ENCODE measurements at places on chromosomes 6 and 20. TPM values are rescaled to one million over a fixed set of nuclear protein-coding genes. Genes with fewer than 3 reads are reported as not detected.

The HTR1B gene
- 0.68 TPM for total RNA-seq

The BACH2 gene
- total RNA-seq: 0.68 TPM

The COL19A1 gene
- not detected for total RNA-seq

The ARMH2 gene
- not detected for total RNA-seq

The BMP6 gene
- total RNA-seq: 0.21 TPM

The ENPP3 gene
- 0.07 TPM for total RNA-seq

The FAM209B gene
- total RNA-seq: not detected

The MTHFD1L gene
- 73.8 TPM for total RNA-seq

The SUMO4 gene
- 1.9 TPM for total RNA-seq

The EPHA7 gene
- under 0.01 TPM for total RNA-seq

The MUCL3 gene
- total RNA-seq: not detected

The SIRPG gene
- total RNA-seq: not detected

The PARD6B gene
- total RNA-seq: 14.8 TPM

The SLC22A23 gene
- total RNA-seq: 69.1 TPM

The MTFR2 gene
- total RNA-seq: 0.57 TPM

The DNMT3B gene
- 1.5 TPM for total RNA-seq

The NKAIN2 gene
- 0.07 TPM for total RNA-seq

The KHDC1 gene
- 0.68 TPM for total RNA-seq

The ULBP2 gene
- total RNA-seq: 8.2 TPM

The SEMG2 gene
- not detected for total RNA-seq

The MDFI gene
- total RNA-seq: 67.1 TPM

The BMP2 gene
- 12.0 TPM for total RNA-seq

The SPEF1 gene
- total RNA-seq: not detected

The SEL1L2 gene
- total RNA-seq: not detected

The AVP gene
- not detected for total RNA-seq

The ADTRP gene
- total RNA-seq: 25.3 TPM

The DACT2 gene
- 0.34 TPM for total RNA-seq

The HAO1 gene
- total RNA-seq: not detected

The TOX2 gene
- 0.28 TPM for total RNA-seq

The SMLR1 gene
- total RNA-seq: not detected

The TBX18 gene
- total RNA-seq: 4.1 TPM

The CLIC1 gene
- 558 TPM for total RNA-seq

The BPIFA1 gene
- total RNA-seq: 24.0 TPM

The MCCD1 gene
- total RNA-seq: not detected

The LBP gene
- not detected for total RNA-seq

The ZBTB2 gene
- 17.1 TPM for total RNA-seq

The PXDC1 gene
- 55.0 TPM for total RNA-seq

The TBXT gene
- total RNA-seq: not detected
